ENCODE measurements at places on chromosomes 2 and 18.

- no peak for DNase-seq
Measured at GRCh38 chr2:191565647-191566198, 112.2 kb upstream of the NABP1 start.

DNA sequence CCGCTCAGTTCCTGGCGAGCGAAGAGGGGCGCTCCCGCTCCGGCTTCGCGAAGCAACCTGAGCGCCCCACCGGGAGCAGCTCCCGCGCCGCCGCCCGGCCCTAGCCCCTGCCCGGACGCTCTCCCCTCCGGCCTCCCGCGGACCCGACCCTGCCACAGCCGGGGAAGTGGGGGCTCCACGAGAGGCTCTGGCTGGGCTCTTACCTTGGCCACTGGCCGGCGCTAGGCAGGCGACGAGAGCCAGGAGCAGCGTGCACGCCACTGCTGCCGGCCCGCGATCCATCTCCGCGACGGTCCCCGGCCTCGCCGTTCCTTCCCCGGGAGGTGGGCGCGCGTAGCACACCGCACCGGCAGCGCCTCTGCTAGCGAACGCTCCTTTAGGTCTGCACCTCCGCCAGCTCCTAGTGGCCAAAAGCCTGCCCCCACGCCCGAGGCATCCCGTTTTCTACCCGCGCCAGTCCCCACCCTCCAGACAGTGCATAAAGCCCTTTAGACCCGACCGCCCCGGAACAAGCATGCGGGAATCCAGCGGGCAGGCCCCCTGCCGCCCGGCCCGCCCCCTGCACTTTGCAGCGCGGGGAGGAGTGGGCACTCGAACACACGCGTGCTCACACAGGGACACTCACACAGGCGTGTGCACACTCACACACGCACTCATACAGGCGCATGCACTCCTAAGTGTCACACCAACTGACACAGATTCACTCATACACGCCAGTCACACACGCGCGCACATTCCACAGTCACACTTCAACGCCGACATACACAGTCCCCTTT is at the start of gene LRP2:
LRP2 (minus strand) TSS at position 417 of the 776 bp plus-strand sequence; CDS start at position 282, 135 bp downstream.
- DNase-seq: peak; percentile 29

DNA sequence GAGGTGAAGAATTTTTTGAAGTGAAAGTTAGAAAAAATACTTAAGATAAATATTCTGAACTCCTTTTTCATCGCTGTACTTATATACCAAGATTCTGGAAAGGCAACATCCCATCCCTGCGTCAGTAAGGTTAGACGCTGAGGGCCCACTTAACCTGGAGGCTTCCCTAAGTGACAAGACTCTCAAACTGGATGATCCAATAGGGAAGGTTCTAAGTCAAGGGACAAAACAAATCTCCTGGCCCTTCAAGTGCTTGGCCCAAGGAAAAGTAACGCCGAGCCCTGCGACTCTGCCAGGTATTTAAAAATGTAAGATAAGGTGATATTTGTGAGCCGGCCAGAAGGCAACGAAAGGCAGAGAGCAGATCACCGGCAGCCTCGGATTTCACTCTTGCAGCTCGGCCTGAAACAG is 1.3 kb downstream of the STK39 start:
- DNase-seq: no peak

DNA sequence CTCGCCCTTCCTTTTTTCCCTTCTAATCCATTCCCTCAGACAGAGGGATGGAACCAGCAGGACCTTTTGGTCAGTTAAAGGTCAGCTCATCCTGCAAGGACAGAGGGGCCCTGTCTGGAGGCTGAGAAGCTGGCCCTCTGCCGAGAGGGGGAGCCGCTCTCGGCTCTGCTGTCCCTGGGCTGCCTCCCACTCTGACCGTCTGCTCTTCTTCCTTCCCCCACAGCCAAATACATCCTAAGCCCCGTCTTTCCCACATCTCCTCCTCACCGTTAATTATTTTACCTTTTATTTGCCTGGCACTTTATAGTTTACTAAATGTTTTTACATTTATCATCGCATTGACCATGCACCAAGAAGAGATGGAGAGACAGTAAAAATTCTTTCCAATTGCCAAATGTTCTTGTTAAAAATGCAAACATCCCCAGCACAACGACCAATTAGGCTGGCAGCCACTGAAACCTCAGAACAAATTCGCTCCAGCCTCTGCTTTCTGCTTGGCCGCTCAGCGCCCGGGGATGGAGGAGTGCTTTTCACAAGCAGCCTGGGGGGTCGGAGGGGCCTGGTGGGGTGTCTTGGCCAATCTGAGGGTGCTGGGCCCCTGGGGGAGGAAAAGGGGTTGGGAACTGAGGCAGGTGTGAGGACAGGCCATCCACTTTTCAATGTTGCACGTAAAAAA is 123.7 kb downstream of the TNS1 start:
- DNase-seq: no peak

DNA sequence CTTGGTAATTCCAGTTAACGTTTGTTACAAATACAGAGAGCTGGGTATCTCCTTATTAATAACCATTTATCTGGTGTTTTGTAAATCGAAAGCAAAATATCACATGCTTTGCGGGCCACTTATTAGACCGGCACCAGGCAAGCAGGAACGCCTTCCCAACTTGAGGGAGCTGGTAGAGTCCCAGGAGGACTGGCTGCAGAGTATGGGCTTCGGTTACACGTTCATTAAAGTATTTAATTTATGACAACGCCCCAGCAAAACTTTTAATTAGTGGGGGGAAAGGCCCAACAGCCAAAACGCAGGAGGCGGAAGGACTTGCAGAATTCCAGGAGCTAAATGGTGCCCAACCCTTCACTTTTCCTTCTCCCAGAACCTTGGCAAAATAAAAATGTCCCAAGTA is 3.7 kb downstream of the SMAD7 start:
- no peak for DNase-seq

- DNase-seq: no peak
Measured at GRCh38 chr2:119136093-119136492, 22.5 kb downstream of the C1QL2 start.

DNA sequence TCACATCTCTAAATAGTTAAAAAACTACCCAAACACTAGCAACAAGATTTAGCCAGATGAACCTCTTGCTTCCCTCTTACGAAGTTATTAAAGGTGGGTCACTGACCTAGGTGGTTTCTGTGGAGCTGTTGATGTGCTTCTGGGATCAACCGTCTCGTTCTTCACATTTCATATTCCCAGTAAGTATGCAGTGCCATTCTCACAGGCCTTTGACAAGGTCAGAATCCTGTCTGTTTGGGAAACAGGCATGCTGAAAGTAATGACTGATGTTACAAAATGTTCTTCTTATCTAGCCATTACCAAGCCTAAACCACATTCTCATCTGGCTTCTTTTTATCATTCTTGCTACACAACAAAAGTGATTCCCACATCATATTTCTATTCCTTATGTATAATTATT is 70.3 kb downstream of the WDR7 start:
- DNase-seq: no peak

GRCh38 chr18:46448347-46448746 is 208.7 kb downstream of the LOXHD1 start:
- no peak for DNase-seq

DNA sequence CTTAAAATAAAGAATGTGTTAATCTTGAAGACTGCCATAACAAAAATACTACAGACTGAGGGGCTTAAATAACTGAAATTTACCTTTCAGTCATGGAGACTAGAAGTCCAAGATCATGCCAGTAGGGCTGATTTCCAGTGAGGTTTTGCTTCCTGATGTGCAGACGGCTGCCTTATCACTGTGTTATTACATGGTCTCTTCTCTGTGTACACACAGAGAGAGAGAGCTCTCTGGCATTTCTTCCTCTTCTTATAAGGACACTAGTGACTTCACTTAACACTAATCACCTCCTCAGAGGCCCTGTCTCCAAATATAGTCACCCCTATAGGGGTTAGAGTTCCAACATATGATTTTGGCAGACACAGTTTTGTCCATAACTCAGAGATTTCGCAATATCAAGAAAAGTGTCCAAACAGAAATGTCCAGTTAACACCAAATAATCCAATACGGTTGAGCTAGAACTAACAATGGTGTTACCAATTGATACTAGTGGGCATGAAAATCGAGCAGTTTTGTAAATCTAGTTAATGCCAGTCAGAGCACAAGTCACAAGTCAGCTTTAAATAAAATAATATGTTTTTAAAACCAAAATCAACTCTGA is 399.8 kb downstream of the ADCYAP1 start:
- DNase-seq: no peak

- DNase-seq: no peak
Measured at GRCh38 chr18:69974365-69974764, 26.7 kb upstream of the CD226 start.

GRCh38 chr2:232888839-232889529 is 18.9 kb downstream of the SNORC start:
- no peak for DNase-seq

GRCh38 chr2:149562324-149562723 is 25.3 kb downstream of the MMADHC start:
- no peak for DNase-seq

GRCh38 chr2:169705927-169706326 is 11.7 kb downstream of the PHOSPHO2 start:
- no peak for DNase-seq

GRCh38 chr18:62331581-62332356 is 6.7 kb downstream of the TNFRSF11A start:
- no peak for DNase-seq

DNA sequence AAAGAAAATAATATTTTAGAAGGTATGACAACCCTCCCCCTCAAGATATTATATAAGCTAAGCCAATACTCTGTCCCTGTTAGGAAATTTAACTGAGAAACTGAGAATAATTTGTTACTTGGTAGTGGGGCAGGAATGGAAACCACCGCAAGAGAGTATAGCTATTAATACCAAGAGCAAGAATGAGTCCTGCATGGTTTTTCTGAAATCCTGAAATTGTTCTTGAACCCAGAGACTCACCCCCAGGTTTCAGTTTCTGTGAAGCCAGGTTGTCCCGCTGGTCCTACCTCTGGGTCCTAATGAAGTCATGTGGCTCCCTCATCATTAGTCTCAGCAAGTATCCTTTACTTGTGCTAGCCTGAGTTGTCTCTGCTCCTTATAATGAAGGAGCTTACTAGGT is 671.0 kb upstream of the ACVR2A start:
- no peak for DNase-seq

- no peak for DNase-seq
Measured at GRCh38 chr2:218776488-218776887, 5.5 kb upstream of the CYP27A1 start.

- no peak for DNase-seq
Measured at GRCh38 chr18:79257480-79257879, 138.2 kb upstream of the NFATC1 start.

DNA sequence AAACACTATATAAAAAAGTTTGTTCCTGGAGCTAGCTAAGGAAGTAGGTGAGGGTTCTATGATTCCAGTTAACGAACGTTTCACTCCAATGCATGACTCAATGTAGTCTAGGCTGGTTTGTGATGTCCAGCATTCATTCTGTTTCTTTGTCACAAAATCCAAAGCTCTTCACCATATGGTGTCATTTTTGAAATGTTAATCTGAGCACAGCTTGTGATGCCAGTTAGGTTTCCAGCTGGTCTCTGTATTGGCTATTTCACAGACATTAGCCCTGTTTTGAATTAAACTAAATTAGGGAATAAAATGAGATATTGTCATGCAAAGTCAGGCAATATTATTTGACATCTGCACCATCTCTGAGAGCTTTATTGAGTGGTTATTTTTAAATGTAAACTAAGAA is 159.4 kb downstream of the RBM43 start:
- no peak for DNase-seq

- no peak for DNase-seq
Measured at GRCh38 chr2:149988361-149988760, 400.8 kb upstream of the MMADHC start.

DNA sequence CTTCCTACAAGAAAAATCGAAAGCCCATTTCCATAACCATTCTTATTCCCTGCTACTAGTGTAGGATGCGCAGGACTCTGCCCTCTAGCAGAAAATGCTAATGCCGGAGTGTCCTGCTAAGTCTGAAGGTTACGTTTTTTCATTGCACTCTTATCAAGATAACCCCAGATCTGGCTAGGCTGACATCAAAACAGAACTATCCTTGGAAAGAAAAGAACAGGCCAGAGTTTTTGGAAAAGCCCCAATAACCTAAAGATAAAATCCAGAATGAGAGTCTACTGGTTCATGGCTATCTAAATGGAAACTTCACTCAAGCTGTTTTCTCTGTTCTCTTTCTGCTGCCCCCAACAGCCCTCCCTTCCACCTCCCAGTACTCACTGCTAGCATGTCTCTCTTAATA is 913 bp downstream of the RNF152 start:
- no peak for DNase-seq

GRCh38 chr2:60522462-60522861 is 31.0 kb downstream of the BCL11A start:
- no peak for DNase-seq

- DNase-seq: no peak
Measured at GRCh38 chr18:13285874-13286273, 67.3 kb downstream of the LDLRAD4 start.

- DNase-seq: no peak
Measured at GRCh38 chr18:2914881-2915240, 68.1 kb downstream of the EMILIN2 start.

- no peak for DNase-seq
Measured at GRCh38 chr2:187446711-187447110, 1.3 kb downstream of the CALCRL start.

GRCh38 chr18:67525328-67526099 is 9.0 kb upstream of the DSEL start:
- no peak for DNase-seq

DNA sequence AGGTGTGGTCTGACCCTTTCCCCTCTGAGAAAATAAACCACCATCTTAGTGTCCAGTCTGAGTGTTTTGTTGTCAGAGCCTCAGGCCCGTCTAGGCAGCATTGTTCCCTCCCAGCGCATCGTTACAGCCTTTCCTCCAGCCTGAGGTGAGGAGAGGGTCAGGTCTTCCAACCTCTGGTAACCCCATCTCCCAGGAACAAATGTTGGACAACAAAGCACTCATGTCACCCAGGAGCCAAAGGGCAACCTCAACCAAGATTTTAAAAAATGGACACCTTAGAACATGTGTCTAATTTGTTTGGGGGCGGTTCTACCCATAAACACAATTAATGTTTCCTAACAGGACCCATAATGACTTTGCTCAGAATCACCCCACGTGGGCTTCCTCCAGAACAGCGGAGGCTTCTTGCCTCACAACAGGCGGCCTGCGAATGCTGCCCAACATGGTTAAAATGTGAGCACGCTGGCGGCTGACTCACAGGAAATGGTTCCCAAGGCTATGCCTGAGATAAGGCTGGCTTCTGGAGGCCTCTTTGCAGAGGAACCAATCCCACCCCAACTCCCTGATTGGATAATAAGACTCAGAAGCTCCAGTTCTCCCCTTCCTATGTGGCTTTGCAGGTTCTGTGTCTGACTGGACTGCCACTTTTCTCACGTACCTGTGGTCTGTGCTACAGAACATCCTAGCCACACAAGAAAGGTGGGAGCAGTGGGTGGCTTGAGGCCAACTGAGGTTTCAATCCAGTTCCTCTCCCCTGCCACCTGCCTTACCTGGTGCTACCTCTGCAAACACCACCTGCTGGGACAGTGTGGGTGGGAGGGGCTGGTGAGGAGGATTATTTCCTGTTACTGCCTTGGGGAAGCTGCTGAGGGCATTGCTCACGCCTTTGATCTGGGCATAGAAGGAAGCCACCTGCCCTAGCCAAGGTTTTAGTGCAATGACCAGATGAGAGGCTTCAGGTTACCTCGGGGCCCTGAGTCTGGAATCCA is 108.8 kb downstream of the B3GNT2 start:
- DNase-seq: peak; percentile 45

- DNase-seq: no peak
Measured at GRCh38 chr18:23926571-23926970, 88.0 kb upstream of the TTC39C start.

- DNase-seq: no peak
Measured at GRCh38 chr2:126910637-126911036, 11.9 kb downstream of the TEX51 start.
